ENCODE measurements at places on chromosomes 3 and 15. TPM values are rescaled to one million over a fixed set of nuclear protein-coding genes. Genes with fewer than 3 reads are reported as not detected.

Gene GABRR3
- total RNA-seq = not detected

Gene PLOD2
- total RNA-seq = 6.8 TPM

Gene GNB4
- 31.8 TPM for total RNA-seq

Gene GHRL
- 0.42 TPM for total RNA-seq

Gene GNB5
- 7.7 TPM for total RNA-seq

Gene TNFAIP8L3
- total RNA-seq = 3.1 TPM

Gene ZKSCAN7
- total RNA-seq = 2.1 TPM

Gene FEZF2
- total RNA-seq = not detected

Gene DUOXA2
- total RNA-seq = not detected

Gene RSL24D1
- 35.0 TPM for total RNA-seq

Gene TNFSF10
- 7.0 TPM for total RNA-seq

Gene NEO1
- 13.5 TPM for total RNA-seq

Gene SLC51A
- total RNA-seq = not detected

Gene LRRC34
- 0.60 TPM for total RNA-seq

Gene PDZRN3
- total RNA-seq = 104 TPM

DNA sequence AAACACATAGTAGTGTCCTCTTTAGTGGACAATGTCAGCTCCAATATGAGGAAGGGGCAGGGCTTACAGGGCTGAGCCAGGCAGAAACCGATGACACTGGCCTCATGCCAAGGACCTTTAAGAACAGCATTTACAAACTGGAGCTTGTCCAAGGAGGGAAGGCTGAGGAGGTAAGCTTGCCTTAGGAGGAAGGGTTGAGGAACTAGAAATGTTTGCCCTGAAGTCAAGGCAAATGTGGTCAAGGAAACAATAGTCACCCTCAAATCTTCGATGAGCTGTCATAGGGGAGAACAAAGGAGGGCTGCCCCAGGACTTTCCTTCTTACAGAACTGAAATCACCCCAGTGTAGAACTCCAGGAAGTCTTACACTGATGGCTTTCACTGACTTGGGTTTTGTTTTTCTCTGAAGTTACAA, 136.4 kb downstream of the LIPC start:
- DNase-seq = no peak

- DNase-seq = no peak
These were observed 684.6 kb upstream of the CCDC54 start for GRCh38 chr3:106692624-106693023.

- DNase-seq = peak; percentile 31
These were observed 76.1 kb upstream of the PLSCR4 start for GRCh38 chr3:146326875-146327543.

GRCh38 chr15:57418635-57419034, 42.3 kb downstream of the CGNL1 start:
- DNase-seq = no peak

GRCh38 chr15:75646944-75647364, 758 bp upstream of the SNX33 start:
- DNase-seq = no peak

- DNase-seq = peak; percentile 88
These were observed 54.8 kb upstream of the SPESP1 start for GRCh38 chr15:68875377-68876116.

- DNase-seq = no peak
These were observed 34.6 kb upstream of the APEH start for GRCh38 chr3:49639551-49639950.

DNA sequence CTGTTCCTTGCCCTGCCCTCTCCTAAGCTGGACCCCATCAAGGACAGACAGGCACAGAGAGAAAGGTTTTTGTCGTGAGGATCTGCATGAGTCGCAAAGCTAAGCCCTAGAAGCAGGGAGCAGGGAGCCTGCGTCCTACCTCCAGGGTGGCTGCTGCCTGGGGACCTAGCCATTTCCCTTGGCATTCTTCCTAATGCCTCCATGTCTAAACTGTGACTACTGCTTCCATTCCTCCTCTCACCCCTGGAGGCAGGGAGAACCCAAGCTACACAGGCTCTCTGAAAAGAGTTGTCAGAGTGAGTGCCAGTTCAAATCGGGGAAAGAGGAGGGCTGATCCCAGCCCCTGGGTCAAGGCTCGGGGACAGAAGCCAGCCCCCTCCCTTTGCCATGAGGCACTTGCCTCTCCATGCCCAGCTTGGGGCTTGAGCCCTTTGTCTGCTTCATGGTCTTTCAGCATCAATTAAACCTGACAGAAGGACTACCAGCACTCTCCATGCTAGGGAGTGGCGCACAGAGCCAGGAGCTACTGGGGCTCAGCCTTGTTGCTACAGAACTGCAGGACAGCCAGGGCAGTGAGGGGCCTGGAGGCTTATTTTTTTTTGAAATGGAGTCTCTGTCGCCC, 2.4 kb downstream of the GCHFR start:
- DNase-seq = no peak

DNA sequence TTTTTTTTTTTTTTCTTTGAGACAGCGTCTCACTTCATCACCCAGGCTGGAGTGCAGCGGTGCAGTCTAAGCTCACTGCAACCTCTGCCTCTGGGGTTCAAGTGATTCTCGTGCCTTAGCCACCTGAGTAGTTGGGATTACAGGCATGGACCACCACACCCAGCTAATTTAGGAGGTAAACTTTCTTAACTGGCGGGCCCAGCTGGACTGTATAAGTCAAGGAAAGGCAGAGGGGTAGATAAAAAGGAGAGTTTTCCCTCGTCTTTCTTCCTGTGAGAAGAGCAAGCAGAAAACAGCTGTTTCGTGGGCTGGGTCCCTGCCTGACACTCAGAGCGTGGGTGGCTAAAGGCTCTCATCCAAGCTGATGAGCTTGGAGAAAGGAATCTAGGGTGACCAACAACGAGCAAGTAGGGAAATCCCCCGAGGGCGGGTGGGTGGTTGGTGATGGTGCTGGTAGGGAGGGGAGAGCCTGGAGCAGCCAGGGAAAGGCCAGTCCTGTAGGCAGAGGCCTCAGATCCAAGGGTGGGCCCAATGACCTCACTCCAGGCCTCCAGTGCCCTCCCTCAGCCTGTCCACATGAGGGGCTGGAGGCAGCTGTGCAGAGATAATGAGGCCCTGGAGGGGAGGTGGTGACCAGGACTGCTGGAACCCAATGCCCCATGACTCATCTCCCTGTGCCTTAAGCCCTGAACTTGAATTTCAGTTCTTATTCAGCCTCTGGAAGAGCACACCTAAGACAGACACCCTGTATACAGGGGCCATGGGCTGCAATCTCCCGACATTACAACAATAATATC, 43.1 kb upstream of the LIMD1 start:
- peak; percentile 84 for DNase-seq

- no peak for DNase-seq
These were observed 1.1 kb downstream of the IGDCC3 start for GRCh38 chr15:65376767-65377104.

DNA sequence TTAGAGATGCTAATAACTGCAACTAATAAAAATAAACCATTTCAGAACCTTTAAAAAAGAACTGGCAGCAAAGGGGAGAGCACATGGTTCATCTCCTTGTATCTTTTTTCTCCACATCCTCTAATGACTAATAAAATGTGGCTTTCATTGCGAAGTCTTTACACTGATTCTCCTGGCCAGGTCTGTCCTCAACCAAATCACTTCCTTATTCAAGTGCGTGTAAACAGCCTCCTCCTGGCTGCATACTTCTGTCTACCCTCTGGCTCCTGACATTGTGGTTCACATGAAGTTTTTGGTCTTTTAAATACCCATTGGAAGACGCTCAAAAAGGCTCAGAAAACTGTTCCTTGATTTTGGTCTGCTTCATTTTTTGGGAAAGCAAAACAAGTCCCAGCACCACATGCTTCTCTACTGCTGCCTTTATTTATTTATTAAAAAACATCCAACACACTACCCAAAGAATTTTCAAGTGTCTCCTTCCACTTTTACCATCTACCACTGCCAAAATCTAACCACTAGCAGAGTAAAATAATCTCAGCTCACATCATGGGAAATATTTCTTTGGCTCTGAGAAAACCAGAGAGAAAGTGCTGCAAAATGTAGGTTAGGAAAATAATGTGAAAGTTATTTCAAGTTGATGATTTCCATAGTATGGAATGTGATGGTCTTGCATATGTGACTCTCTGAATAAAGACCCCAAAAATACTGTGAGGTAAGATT, 85.1 kb downstream of the EFL1 start:
- no peak for DNase-seq

DNA sequence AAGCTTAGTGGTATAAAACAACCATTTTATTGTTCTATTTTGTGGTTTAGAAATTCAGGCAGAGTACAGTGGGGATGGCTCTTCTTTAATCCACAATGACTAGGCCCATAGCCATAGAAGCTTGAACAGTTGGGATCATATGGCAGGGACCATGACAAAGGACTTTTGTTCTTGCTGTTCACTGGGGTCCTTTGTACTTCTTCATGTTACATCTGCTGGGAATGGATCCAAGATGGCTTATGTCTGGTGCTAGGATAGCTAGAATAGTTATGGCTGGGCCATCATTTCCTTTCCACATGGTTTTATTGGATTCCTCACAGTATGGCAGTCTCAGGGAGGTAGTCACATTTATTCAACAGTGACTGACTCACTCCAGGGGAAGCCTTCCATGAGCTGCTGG, 427.9 kb upstream of the AGTR1 start:
- DNase-seq = no peak

- DNase-seq = peak; percentile 48
These were observed at the start of gene GASK1A for GRCh38 chr3:42979044-42979972. Gene GASK1A, plus strand, starts transcription at chr3:42979311. Its CDS starts 332 bp downstream, at chr3:42979643.

DNA sequence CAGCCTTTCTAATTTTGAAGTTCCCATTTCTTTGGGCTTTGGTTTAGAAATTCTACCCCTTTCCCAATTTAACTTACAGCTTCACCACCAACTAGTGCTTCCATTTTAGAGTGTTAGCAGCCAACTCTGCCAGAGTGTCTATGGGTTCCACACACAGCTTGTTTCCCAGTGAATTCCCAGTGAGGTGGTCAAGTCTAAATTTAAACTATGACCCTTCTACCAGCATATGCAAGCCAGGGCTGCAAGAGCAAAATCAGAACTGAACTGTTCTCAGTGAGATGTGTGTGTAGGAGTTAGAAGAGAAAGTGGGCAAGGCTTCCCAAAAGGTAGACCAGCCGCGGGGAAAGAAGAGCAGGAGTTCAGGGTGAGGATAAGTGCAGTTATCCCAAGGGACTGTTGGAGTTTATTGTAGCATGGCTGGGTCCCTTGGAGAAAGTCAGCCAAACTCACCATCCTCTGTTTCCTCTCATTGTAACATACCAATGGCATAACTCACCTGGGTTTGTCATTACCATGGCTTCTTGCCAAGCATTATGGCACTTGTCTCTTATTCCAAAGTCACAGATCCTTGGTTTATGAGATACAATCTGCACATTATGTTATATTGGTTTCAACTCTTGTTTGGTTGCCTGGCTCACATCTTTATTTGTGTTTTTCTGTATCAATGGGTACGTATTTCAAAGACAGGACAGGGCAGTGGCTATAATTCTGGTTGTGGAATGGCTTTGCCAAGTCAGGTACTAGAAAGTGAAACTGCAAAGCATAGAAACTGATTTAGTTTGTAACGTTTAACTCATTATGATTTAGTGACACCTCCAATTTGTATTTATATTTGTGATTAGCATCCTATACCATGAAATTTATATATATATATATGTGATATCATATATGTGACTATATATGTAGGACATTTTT, 130.2 kb upstream of the UMPS start:
- peak; percentile 37 for DNase-seq

GRCh38 chr15:96355568-96356187, 25.2 kb downstream of the NR2F2 start:
- no peak for DNase-seq

DNA sequence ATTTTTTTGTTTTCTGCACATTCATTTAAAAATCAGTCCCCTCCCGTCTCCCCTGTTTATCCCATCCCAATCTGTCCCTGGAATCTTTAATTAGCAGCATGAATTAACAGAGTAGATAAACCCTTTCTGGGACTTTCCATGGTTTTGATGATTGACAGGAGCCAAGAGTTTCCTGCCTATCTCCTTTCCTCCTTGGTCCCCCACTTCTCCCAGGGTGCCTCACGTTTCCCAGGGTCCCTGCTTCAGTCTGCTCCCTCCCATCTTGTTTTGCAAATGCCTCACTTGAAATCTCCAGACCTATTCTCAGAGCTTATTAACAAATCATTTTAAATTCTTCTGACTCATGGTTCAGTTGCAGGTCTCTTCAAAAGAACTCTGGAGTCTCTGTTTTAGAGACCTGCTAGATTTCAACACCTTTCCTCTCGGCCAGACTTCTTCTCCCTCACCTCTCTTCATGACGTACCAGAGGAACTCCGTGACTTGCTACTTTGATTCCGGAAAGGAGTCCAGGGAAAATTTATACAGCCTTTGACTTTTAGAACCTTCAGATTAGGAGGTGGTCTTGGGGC, 238.5 kb downstream of the ITPR1 start:
- no peak for DNase-seq

All from heart left ventricle (tissue), 16 donors.